IPS DF 6.9 (cell line): ENCODE measurements at places on chromosomes 12 and 14.
A peak's percentile ranks its signal among the peaks of the same experiment; 100 is the strongest.

- H3K36me3 ChIP-seq, result no peaks in the 10 kb centered on the region
- peaks cover 2% of the 10 kb centered on the region; the same call in 1 of the 2 replicates for H3K4me1 ChIP-seq
- no peak for DNase-seq
- no peak overlapping the region for H3K4me3 ChIP-seq
Observed at GRCh38 chr12:66753810-66754209, 74.9 kb upstream of the GRIP1 start.

DNA sequence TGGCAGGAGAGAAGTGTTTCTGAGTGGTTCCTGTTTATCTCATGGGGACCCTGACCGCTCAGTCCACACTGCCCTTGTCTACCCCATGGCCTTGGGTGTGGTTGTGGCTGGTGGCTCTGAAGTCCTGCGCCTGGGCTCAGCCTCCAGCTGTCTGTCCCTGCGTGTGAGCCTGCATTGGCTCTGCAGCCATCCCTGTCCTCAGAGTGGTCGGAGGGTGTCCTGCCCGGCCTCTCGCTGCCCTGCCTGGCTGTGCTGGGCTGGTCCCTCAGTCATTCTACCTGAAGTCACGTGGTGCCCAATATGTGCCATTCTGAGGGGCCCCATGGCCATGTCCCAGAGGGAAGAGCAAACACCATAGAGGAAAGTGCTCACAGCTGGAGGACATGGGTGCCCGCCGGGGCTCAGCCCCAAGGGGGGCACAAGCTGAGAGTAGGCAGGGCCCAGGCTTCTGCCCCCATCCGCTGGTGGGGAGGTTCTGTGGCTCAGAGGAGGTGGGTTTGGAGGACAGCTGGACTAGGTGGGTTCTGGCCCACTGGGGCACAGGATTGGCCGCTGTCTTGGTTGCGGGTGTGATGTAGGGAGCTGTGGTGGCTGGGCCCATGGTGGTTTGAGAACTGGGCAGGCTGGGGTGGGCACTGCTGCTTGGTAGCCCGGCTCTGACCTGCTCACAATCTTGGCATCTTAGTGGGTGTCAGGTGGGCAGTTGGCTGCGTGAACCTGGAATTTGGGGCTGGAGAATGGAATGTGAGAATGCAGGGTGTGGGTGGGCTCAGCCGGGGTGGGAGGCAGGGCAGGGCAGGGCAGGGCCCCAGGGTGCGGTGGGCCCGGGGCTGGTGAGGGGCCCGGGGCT, 11.6 kb downstream of the TEDC1 start:
- H3K36me3 ChIP-seq, result no peaks in the 10 kb centered on the region; the same call in 1 of the 2 replicates
- no peaks in the 10 kb centered on the region for H3K27me3 ChIP-seq
- no peak for DNase-seq
- no peak overlapping the region for H3K27ac ChIP-seq

- no peak overlapping the region for H3K27ac ChIP-seq
- DNase-seq, result no peak
- H3K36me3 ChIP-seq, result no peaks in the 10 kb centered on the region
- no peaks in the 10 kb centered on the region for H3K27me3 ChIP-seq
- H3K4me1 ChIP-seq, result no peaks in the 10 kb centered on the region
Observed at GRCh38 chr14:34436118-34436905, 25.7 kb downstream of the SPTSSA start.

DNA sequence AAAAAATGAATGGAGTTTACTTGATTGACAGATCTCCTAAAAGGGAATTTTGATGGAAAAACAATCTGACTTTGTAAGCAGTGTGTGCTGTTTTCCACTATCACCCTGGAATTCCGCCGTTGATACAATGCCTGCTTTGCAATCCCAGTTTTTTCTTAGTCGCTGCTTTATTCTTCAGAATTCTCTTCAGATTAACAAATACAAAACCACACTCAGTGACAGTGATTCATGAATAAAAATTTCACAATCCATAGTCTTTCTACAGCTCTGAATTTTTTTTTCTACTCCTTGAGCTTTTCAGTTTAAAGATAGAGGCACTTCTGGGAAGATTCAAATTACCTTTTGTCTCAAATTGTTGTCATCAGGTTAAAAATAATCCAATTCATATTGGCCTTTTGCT, 44.6 kb upstream of the KITLG start:
- H3K4me3 ChIP-seq, result no peak overlapping the region
- no peak overlapping the region for H3K27ac ChIP-seq
- peaks cover 1% of the 10 kb centered on the region; the same call in 1 of the 2 replicates for H3K4me1 ChIP-seq

DNA sequence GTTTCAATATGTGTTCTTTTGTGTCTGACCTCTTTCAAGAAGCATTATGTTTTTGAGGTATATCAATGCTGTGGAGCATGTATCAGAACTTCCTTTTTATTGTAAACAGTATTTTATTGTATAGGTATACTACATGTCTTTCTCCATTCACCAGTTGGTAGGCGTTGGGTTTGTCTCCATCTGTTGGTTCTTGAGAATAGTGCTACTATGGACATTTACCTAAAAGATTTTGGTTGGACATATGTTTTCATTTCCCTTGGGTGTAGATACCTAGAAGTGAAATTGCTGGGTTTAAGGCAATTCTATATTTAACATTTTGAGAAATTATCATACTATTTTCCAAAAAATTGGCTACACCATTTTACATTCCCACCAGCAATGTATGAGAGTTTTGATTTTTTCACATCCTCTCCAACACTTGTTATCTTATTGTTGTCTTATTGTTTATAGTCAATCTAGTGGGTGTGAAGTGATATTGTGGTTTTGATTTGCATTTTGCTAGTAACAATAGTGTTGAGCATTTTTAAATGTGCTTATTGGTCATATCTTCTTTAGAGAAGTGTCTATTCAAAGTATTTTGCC, 409.2 kb downstream of the IPO8 start:
- H3K27me3 ChIP-seq, result no peaks in the 10 kb centered on the region
- no peaks in the 10 kb centered on the region for H3K36me3 ChIP-seq
- no peak for DNase-seq
- H3K4me3 ChIP-seq, result no peak overlapping the region
- no peak overlapping the region for H3K27ac ChIP-seq

GRCh38 chr14:44988694-44989093, 26.7 kb downstream of the TOGARAM1 start:
- H3K4me3 ChIP-seq, result no peak overlapping the region
- H3K27me3 ChIP-seq, result no peaks in the 10 kb centered on the region
- no peaks in the 10 kb centered on the region for H3K36me3 ChIP-seq
- DNase-seq, result no peak
- no peak overlapping the region for H3K27ac ChIP-seq

GRCh38 chr14:63848890-63849289, 3.9 kb upstream of the SYNE2 start:
- no peaks in the 10 kb centered on the region for H3K27me3 ChIP-seq
- H3K27ac ChIP-seq, result no peak overlapping the region
- no peak for DNase-seq
- no peak overlapping the region for H3K4me3 ChIP-seq
- H3K4me1 ChIP-seq, result no peaks in the 10 kb centered on the region

- H3K27me3 ChIP-seq, result no peaks in the 10 kb centered on the region
- DNase-seq, result no peak
- no peak overlapping the region for H3K27ac ChIP-seq
- no peak overlapping the region for H3K4me3 ChIP-seq
- no peaks in the 10 kb centered on the region for H3K36me3 ChIP-seq
Observed at GRCh38 chr12:45794422-45794821, 64.9 kb downstream of the ARID2 start.

DNA sequence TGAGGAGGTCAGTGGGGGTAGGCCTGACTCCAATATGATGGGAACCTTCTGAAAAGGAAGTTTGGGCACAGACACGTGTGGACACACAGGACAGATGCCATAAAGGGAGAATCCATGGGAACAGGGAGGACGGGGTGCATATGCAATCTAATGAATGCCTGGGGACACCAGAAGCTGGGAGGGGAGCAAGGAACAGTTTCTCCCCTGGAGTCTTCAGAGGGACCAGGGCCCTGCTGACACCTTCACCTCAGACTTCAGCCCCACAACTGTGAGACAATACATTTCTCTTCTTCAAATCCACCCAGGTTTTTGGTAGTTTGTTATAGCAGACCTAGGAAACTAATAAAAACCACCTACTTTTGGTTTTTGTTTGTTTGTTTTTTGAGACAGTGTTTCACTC, 35.2 kb upstream of the CLIP1 start:
- H3K36me3 ChIP-seq, result no peaks in the 10 kb centered on the region
- no peaks in the 10 kb centered on the region for H3K4me1 ChIP-seq
- H3K27ac ChIP-seq, result no peak overlapping the region
- no peak for DNase-seq
- H3K4me3 ChIP-seq, result no peak overlapping the region

GRCh38 chr12:96084624-96085023, 49.2 kb upstream of the LTA4H start:
- H3K27ac ChIP-seq, result no peak overlapping the region
- H3K4me1 ChIP-seq, result no peaks in the 10 kb centered on the region
- DNase-seq, result no peak
- H3K27me3 ChIP-seq, result no peaks in the 10 kb centered on the region
- no peaks in the 10 kb centered on the region for H3K36me3 ChIP-seq

DNA sequence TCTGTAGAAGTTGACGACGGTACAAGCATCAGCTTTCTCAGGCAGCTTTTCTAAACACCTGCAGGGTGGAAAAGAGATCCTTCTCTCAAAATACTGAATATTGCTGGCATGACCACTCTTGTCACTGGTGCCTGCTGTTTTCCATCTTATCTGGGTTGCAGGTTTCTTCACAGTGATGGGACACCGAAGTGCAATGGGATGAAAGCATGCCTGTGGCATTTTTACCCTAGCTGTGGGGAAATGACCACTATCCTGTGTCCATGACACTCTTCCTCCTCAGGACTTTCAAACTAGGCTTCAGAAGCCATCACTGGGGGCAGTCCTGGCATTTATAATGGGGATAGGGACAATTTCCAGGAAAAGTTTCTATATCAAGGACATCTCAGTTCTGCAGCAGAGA, 98.5 kb downstream of the ETV6 start:
- no peak overlapping the region for H3K27ac ChIP-seq
- H3K27me3 ChIP-seq, result no peaks in the 10 kb centered on the region
- H3K4me1 ChIP-seq, result peaks cover 6% of the 10 kb centered on the region

DNA sequence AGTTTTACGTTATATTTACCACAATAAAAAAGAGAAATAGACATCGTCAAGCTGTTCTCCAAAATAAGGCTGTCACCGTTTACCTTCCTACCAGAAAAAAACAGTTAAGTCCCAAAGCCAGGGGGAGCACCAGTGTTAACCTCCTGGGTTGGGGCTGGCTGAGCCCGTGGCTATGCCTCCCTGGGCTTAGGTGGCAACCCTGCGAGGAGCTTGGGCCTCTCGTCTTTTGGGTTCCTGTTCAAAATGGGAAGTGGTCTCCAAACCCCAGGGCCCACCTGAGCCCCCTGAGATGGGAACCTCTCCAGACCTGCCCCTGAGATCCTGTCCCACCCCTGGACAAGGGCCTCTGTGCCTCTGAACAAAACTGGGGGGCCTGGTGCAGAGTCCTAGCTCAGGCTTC, 22.9 kb downstream of the PACS2 start:
- DNase-seq, result no peak
- H3K4me1 ChIP-seq, result no peaks in the 10 kb centered on the region
- no peak overlapping the region for H3K27ac ChIP-seq
- no peaks in the 10 kb centered on the region for H3K27me3 ChIP-seq
- no peak overlapping the region for H3K4me3 ChIP-seq
- H3K36me3 ChIP-seq, result no peaks in the 10 kb centered on the region; the same call in 1 of the 2 replicates

- H3K36me3 ChIP-seq, result no peaks in the 10 kb centered on the region
- H3K4me3 ChIP-seq, result no peak overlapping the region
- no peak overlapping the region for H3K27ac ChIP-seq
- DNase-seq, result peak; percentile 82
- H3K27me3 ChIP-seq, result no peaks in the 10 kb centered on the region
Observed at GRCh38 chr14:90495357-90496276, 98.8 kb downstream of the CALM1 start.

GRCh38 chr14:73014105-73014504, 12.8 kb downstream of the ZFYVE1 start:
- H3K27ac ChIP-seq, result no peak overlapping the region
- H3K27me3 ChIP-seq, result no peaks in the 10 kb centered on the region
- no peaks in the 10 kb centered on the region for H3K36me3 ChIP-seq
- H3K4me1 ChIP-seq, result no peaks in the 10 kb centered on the region
- no peak overlapping the region for H3K4me3 ChIP-seq

GRCh38 chr12:6085841-6086240, 38.6 kb downstream of the VWF start:
- no peaks in the 10 kb centered on the region for H3K27me3 ChIP-seq
- H3K4me1 ChIP-seq, result peaks cover 10% of the 10 kb centered on the region
- no peaks in the 10 kb centered on the region for H3K36me3 ChIP-seq
- no peak for DNase-seq

DNA sequence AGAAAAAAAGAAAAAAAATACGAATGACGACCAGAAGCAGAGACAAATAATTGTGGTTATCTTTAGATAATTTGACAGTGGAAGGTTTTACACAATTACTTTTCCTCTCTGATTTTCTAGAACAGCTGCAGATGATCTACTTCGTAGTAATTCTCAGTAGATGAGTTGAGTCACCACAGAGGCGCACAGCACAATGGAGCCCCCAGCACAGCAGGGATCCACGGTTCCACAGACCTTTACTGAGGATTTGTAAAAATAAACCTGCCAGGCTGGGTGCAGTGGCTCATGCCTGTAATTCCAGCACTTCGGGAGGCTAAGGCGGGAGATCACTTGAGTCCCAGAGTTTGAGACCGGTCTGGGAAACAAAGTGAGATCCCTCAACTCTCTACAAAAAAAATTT, 29.3 kb downstream of the AMN start:
- H3K36me3 ChIP-seq, result peaks cover 38% of the 10 kb centered on the region
- no peaks in the 10 kb centered on the region for H3K27me3 ChIP-seq
- no peak overlapping the region for H3K4me3 ChIP-seq
- no peaks in the 10 kb centered on the region for H3K4me1 ChIP-seq

DNA sequence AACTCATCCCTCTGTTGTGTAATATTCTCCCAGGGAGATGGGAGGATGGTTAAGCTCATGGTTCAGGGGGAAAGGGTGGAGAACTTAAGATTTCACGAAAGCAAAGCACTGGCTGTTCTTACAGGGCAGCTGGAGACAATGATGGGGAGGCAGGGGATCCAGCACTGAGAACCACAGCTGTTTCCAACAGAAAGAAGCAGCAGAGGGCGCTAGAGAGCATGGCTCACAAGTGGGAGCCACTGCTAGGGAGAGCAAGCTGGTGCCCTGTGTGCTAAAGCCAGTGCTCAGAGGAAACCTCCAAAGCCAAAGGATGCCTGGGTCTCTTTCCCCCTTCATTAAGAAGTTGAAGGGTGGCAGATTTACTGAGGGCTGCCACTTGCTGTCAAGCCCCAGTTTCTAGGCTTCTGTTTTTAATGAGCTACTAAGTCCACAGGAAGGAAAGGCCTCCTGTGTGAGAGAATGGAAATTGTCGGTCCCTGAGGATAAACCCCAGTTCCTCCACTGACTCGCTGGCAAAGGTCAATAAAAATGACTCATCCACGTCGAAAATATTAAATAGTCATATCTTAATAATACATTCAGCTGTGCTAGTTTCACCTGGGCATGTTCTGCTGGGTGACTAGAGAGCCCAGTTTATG, 199.7 kb downstream of the ANO2 start:
- H3K36me3 ChIP-seq, result no peaks in the 10 kb centered on the region
- no peak overlapping the region for H3K4me3 ChIP-seq
- H3K4me1 ChIP-seq, result no peaks in the 10 kb centered on the region; the same call in 1 of the 2 replicates
- H3K27me3 ChIP-seq, result no peaks in the 10 kb centered on the region
